ENCODE measurements at places on chromosomes 7 and 10. TPM values are rescaled to one million over a fixed set of nuclear protein-coding genes. Genes with fewer than 3 reads are reported as not detected.

The GIMAP5 gene
- 29.2 TPM for total RNA-seq

The OR9A2 gene
- total RNA-seq: not detected

The SYT15 gene
- 1.1 TPM for total RNA-seq

GRCh38 chr10:60358282-60358681 lies 31.4 kb downstream of the ANK3 start:
- no peaks in the 10 kb centered on the region for H3K4me1 ChIP-seq
- H3K4me3 ChIP-seq: no peak overlapping the region
- DNase-seq: no peak
- H3K36me3 ChIP-seq: no peaks in the 10 kb centered on the region
- no peak overlapping the region for H3K27ac ChIP-seq

DNA sequence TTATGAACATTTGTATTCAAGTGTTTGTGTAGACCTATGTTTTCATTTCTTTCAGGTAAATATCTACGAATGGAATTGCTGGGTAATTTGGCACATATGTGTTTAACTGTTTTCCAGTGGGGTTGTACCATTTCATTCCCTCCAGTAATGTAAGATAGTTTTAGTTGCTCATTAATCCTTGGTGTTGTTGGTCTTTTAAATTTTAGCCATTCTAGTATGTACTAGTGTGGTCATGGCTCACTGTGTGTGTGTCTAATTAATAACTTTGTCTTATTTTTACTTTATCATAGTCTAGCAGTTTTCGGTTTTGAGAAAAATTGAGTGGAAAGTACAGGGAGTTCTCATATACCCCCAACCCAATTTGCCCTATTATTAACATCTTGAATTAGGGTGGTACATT lies 278.8 kb downstream of the CAMK1D start:
- H3K4me3 ChIP-seq: no peak overlapping the region
- H3K4me1 ChIP-seq: no peaks in the 10 kb centered on the region
- H3K36me3 ChIP-seq: no peaks in the 10 kb centered on the region
- DNase-seq: no peak
- no peak overlapping the region for H3K27ac ChIP-seq

DNA sequence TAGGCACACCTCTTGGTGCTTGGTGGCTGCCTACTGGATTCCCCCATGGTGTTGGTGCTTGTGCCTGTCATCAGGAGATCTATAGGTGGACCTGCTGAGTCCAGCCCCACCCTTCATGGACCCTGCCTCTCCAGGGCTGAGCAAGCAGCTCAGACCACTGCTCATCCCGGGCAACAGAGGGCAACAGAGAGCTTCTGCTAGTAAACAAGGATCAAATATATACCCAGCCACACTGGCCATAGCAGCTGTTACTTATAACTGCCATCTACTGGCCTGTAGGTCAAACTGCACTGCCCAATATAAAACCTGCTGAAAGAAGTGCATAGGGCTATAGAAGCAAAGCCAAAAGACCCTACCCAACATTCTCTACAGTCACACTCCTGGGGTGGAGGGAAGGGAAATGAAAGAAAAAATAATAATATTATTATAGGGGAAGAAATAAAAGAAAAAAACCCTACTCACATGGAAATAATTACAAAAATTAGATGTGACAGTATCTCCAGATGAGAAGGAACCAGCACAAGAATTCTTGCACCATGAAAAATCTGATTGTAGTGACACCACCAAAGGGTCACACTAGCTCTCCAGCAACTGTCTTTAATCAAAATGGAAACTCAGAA lies 54.9 kb upstream of the ZNF800 start:
- H3K4me3 ChIP-seq: no peak overlapping the region
- DNase-seq: peak; percentile 44
- no peaks in the 10 kb centered on the region for H3K36me3 ChIP-seq

DNA sequence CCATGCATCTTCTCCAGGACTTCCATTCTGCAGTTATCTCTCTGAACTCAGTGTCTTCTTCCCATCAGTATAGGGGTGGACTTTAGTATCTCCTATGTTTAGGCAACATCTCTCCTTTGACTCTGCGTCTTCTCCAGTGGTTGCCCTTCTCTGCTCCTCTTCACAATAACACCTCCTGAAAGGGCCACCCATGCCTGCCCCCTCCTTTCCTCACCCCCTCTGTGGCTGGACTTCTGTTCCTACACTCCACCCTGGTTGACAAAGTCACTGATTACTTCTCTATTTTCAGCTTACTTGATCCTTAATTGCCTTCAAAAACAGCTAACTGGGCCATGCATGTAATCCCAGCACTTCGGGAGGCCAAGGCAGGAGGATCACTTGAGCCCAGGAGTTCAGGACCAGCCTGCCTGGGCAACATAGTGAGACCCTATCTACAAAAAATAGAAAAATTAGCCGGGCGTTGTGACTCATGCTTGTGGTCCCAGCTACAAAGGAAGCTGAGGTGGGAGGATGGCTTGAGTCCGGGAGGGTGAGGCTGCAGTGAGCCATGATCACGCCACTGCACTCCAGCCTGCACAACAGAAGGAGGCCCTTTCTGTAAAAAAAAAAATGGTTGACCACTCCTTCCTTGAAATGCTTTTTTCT lies 13.7 kb downstream of the SRGN start:
- peaks cover 55% of the 10 kb centered on the region for H3K4me1 ChIP-seq
- peak; percentile 55 for DNase-seq
- H3K4me3 ChIP-seq: no peak overlapping the region
- H3K27me3 ChIP-seq: no peaks in the 10 kb centered on the region
- H3K27ac ChIP-seq: peak overlapping the region; percentile 77

DNA sequence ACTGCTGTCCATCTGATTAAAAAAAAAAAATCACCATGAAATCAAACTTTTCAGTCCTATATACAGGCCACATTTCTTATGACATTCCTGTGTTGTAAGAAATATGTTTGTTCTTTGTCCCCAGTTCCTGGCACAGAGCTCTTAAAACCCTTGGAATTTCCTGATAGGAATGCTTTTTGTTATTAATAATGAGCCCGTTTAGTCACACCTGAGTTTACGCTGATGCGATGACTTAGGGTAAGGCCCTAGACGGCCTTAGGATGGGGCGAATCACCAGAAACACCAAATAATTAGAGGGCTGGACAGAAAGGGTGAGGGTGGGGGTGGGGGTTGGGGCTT lies 17.5 kb downstream of the TSPAN15 start:
- no peaks in the 10 kb centered on the region for H3K36me3 ChIP-seq
- H3K4me1 ChIP-seq: peaks cover 31% of the 10 kb centered on the region
- no peaks in the 10 kb centered on the region for H3K27me3 ChIP-seq

- H3K4me3 ChIP-seq: no peak overlapping the region
- DNase-seq: no peak
- H3K4me1 ChIP-seq: no peaks in the 10 kb centered on the region
Observed at GRCh38 chr10:14146501-14146900, 184.2 kb downstream of the FRMD4A start.
